ENCODE measurements at places on chromosomes 1 and 21.

- DNase-seq = no peak
Measured at GRCh38 chr21:31725202-31725839, 6.6 kb downstream of the SCAF4 start.

- DNase-seq = no peak
Measured at GRCh38 chr1:172727956-172728603, 69.2 kb downstream of the FASLG start.

DNA sequence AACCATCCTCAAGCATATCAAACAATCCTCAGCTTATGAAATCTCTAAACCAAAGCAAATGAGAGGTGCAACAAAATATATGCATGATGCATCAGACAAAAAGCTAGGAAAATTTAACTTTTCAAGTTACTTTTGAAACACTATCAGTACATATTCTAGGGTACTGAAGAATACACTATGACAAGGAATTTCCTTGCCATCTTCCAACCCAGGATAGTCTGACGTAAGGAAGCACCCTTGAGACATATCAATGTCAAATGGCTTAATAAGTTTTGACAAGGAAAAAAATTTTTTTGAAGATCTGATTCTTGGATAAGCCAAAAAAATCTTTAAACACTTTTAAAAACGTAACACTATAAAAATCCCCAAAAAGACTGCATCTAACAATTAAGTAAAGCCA, 64.9 kb downstream of the KIFAP3 start:
- DNase-seq = no peak

GRCh38 chr1:98949621-98950020, 55.0 kb downstream of the PLPPR5 start:
- DNase-seq = no peak

DNA sequence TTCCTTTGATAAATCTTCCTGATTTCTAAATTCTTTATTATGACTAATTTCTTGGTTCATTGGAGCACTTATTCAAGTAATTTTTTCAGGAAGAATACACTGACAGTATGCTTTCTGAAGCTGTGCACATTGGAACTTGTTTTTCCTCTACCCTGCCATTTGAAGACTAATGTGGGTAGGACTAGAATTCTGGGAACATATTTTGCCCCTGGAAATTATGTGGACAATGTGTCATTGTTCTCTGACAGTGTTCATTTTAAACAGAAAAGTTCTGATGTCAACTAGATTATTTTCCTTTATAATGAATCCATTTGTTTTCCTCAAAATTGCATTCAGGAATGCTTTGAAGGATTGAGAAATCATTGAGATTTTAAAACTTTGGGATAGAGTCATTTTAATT, 34.8 kb upstream of the ST6GALNAC5 start:
- DNase-seq = no peak

DNA sequence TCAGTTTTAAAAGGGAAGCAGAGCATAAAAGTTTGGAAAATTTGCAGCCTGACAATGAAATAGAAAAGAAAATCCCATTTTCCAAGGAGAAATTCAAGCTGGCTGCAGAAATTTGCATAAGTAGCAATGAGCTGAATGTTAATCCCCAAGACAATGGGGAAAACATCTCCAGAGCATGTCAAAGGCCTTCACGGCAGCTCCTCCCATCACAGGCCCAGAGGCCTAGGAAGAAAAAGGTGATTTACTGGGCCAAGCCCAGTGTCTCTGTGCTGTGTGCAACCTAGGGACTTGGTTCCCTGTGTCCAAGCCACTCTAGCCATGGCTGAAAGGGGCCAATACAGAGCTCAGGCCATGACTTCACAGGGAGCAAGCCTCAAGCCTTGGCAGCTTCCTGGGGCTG, 26.1 kb downstream of the KRTAP20-3 start:
- DNase-seq = no peak

DNA sequence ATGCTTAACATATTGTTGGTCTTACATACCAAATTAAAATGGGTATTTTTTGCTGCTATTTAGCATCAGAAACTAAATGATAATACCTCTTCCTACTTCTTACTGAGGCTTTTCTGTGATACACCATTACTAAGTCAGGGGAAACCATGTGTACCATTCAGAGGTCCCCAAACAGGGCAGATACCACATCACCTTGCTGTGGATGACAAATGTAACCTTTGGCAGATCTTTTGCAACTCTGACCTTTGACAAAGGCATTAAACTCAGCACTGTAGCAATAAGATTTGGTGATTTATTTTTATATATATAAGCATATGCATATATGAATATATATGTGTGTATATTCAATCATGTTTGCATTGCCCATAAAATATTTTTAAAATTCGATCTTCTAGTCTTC, 2.9 kb downstream of the FAM177B start:
- DNase-seq = no peak

DNA sequence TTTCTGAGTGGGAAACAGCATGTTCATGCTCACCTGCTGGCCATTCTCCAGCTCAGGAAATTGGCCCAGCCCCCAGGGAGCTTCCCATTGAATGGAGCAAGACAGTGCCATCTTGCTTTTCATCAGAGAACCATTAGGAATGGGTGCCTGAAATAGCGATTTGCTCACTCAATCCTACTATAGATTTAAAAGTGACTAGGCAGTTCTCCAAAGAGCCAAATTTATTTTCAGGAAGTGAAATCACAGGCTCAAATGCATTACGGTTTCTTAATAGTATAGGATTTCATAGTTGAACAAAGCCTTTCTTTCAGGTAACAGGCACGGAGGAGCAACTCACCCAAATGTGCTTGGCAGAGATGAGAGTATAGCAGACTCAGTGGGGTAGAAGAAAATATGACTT, 272.1 kb downstream of the GRIK1 start:
- DNase-seq = no peak

- no peak for DNase-seq
Measured at GRCh38 chr1:209527372-209527771, 56.1 kb upstream of the CAMK1G start.

GRCh38 chr1:178928976-178929375, 58.1 kb upstream of the ANGPTL1 start:
- no peak for DNase-seq

GRCh38 chr1:23238565-23238964, 21.3 kb upstream of the HTR1D start:
- no peak for DNase-seq

DNA sequence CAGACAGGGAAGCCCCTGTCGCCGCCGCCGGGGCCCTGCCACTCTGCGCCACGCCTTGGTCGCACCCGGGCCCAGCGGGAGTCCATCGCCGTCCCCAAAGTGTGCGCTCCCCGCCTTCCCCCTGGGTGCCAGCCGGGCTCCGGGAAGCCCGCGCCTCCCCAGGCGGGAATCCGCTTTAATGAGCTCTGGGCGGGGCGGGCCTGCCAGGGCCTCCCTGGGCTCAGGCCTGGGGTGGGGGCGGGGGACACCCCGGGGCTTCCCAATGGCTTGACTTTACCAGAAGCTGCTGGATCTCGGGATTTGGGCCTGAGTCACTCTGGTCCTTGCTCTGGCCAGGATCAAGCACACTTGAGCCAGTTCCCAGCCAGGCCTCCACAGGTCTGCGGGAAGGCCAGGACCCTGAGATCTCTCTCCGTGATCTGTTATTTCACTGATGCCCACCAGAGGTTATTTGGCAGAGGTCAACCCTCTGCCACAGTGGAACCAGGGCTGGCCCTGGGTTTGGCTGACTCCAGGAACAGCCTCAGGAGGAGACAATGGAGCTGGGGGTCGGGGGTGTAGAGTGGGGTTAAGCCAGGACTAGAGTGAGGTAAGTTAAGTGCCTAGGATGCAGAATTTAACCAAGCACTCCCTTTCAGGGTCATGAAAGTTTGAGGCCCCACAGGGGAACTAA, 178.4 kb upstream of the EDN2 start:
- DNase-seq = no peak

DNA sequence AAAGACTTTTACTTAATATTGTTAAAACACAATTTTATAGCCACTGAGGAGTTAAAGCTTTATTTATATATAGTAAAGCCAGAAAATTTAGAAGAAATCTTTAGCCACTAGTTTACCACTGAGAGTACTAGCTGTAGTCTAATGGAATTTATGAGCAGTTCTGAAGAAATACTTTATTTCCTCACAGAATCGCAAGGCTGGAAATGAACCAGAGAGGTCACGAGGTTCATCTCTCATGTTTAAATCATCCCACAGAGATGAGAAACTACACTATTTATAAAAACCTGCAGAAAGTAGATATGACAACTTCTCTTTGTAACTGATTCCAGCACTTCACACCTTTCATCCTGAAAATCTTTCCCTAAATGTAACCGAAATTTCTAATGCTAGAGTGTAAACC, 26.0 kb downstream of the ADGRL4 start:
- DNase-seq = no peak

DNA sequence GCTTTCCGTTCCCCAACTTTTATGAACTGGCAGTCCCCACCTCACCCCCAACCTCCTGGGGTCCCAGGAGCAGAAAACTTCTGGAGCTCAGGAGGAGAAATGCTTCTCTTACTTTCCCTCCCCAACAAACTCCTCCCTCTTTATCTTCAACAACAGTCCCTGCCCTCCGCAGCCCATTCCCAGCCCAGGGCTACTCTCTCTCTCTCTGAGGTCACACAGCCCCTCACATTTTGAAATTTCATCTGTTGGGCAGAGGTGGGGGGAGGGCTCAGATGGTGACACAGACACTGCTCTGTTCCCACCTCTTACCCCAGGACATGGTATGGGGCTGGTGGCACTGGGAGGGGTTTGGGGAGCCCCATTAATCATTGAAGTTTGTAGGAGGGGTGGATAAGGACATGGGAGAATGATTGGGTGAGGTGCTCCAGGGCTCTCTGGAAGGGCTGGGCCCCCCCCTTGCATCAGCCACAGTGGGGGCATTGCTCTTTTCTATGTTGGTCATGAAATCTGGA, 6.0 kb downstream of the PIK3CD start:
- DNase-seq = no peak

DNA sequence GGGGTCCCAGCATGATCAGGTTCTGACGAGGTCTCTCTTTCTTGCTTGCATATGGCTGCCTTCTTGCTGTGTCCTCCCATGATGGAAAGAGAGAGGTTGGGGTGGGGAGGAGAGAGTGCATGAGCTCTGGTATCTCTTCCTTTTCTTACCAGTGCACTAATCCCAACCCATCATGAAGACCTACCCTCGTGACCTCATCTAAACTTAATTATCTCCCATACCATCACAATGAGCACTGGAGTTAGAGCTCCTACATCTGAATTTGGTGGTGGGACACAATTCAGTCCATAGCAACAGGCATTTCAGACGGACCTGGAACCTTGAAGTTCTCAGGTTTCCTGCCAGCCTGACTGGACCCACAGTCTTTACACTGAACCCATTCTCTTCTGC, 125.2 kb upstream of the ZNF648 start:
- no peak for DNase-seq

DNA sequence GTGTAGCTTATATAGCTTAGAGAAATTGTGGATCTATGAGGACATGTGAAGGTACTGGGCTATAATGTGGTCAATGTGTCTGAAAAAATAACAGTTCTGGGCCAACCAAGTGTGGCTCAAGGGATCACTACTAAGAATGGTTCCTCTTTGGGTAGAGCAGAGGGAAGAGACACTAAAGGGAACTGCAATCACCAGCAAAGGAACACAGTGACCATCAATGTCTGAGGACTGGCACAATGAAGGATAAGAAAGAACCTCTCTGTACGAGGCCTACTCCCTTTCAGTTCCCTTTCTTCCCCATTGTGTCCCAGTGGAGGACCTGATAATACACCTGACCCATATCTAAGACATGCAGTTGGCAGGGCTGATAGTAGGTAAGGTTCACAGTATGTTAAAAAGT, 89.9 kb upstream of the JAK1 start:
- no peak for DNase-seq

GRCh38 chr1:198606020-198606438, 32.8 kb upstream of the PTPRC start:
- no peak for DNase-seq

- no peak for DNase-seq
Measured at GRCh38 chr1:226643177-226643576, 94.6 kb downstream of the STUM start.

DNA sequence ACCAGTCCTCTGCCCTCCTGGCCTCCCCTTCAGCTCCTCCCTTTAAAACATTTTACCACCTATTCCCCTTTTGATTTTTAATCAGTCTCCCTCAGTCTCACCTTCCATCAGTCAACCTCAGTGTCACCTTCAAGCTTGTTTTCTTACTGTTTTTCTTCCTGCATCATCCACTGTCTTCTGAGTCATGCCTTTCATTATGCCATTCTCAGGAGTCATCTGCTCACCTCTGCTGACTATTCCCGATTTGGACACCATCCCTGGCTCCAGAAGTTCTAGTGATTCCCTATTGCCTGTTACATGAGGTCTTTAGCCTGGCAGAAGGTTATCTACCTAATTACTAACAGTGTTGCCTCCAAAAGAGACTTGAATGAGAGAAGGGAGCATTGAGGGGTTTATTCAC, 23.9 kb downstream of the NFASC start:
- DNase-seq = no peak

DNA sequence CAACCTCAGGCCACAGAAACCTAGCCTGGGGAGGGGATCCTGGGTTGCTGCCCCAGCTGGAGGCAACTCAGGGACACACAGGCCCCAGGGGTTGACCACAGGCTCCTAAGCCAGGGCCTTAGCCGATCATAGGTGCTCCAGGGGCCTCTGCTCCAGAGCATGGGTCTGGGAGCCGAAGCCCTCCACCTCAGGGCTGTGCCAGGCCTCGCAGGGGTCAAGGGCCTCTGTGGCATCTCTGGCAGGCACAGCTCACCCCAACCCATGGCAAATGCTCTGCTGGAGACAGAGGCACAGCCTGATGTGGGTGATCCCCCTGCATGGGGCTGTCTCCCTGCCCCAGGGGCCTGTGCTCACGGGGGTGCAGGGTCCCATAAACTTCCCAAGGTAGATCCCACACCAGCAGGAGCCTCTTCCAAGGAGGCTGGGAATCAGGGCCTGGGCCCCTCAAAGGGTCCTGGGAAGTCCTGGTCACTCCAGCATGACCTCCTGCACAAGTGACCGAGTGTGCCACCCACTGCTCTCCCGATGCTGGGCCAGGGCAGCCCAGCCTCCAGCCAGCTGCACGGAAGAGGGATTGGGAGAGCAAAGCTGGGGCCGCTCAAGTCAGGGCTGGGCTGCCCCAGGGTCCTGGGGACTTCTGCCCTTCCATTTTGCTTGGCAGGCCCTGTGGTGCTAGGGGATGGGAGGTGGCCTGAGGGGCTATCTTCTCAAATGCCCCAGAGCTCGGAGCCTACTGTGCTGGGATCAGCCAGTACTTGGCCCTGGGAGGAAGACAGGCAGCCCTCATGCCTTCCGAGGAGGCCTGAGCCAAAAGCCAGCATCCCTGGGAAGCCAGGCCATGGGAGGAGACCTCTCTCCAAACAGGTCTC, 22.2 kb upstream of the PRSS38 start:
- no peak for DNase-seq
